SW 1271 (cell line): ENCODE measurements at places on chromosomes 2 and 18.

- DNase-seq, result peak; percentile 43
These were observed at the start of gene CASP10 for GRCh38 chr2:201182650-201183364. Gene CASP10 (plus strand): TSS chr2:201183141. CDS start chr2:201185778, 2,637 bp downstream.

DNA sequence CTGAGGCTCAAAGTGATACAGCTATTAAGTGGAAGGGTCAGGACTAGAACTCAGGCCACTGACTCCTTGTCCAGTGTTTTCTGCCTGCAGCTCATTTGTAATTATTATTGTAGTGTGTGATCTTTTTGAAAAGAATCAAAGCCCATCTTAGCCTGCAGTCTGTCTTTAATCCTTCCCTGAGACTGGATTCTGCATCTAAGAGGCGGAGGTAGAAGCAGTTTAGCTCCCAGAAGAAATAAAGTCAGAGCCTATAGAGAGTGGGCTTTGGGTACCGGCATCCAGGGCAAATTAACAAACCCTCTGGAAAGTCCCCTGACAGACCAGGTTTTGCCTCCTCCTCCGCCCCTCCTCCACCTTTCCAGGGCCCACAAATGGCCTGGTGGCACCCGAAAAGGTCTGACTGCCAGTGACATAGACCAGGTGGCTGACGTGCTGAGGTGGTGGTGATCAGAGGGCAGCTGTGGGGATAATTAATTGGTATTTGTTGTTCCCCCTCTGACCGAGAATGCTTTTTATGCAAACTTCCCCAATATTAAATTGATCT is 2.2 kb upstream of the RAX start:
- no peak for DNase-seq

DNA sequence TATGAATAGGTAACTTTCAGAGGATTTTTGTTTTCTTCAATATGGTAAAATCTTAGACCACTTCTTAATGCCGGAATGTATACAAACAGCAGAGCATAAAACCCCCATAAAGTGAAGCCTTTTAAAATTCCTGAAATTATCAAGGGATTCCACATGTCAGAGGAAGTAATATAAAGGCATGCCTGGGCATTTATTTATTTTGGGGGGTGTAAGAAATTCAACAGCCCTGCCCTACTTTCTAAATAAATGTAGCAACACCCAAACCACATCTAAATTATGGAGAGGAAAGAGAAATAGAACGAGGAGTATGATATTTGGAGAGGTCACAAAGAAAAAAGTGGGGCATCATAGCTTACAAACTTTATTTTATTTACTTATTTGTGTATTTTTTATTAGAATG is 9.9 kb downstream of the CHST9 start:
- DNase-seq, result no peak

DNA sequence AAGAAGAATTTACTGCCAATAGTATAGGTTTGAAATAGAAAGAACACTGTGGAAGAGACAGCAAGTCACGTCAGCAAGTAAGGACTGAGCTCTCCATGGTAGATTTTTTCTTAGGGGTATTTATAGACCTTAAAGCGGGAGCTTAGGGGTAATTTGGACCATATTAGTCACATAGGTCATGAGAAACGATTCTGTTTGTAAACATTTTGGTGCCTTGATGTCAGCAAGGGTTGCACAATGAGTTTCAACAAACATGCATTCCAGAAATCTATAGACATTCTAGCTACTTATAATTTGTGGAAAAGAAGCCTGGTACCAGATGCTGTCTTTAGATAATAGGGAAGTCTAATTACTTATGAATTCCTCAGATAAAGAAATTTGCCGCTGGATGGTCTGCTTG is 624.7 kb downstream of the TDRD15 start:
- DNase-seq, result no peak

- no peak for DNase-seq
These were observed 62.3 kb upstream of the MGAT4A start for GRCh38 chr2:98793275-98793674.

DNA sequence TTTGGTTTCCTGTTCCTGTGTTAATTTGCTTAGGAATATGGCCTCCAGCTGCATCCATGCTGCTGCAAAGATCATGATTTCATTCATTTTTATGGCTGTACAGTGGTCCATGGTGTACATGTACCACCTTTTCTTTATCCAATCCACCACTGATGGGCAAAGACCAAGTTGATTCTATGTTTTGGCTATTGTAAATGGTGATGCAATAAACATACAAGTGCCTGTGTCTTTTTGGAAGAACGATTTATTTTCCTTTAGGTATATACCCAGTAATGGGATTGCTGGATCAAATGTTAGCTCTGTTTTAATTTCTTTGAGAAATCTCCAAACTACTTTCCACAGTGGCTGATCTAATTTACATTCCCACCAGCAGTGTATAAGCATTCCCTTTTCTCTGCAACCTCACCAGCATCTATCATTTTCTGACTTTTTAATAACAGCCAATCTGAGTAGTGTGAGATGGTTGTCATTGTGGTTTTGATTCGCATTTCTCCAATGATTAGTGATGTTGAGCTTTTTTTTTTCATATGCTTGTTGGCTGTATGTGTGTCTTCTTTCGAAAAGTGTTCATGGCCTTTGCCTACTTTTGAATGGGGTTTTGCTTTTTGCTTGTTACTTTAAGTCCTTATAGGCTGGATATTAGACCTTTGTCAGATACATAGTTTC is 19.4 kb downstream of the EXOC6B start:
- no peak for DNase-seq

DNA sequence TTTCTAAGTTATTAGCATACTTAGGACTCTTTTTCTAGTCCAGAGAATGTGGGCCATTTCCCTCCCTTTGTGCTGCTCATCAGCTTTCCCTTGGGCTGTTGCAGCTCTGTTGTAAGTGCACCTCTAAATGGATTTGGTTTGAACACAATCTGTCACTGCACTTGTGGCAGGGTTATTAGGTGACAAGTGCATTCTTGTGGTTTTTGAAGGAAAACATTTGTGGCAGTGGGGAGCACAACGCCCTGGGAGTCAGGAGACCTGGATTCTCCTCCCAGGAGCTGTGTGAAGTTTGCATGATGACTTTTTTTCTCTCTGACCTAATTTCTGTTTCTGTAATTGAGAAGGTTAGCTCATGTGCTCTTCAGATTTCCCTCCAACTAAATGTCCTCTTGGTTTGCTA is 630.9 kb upstream of the FAM98A start:
- DNase-seq, result no peak

DNA sequence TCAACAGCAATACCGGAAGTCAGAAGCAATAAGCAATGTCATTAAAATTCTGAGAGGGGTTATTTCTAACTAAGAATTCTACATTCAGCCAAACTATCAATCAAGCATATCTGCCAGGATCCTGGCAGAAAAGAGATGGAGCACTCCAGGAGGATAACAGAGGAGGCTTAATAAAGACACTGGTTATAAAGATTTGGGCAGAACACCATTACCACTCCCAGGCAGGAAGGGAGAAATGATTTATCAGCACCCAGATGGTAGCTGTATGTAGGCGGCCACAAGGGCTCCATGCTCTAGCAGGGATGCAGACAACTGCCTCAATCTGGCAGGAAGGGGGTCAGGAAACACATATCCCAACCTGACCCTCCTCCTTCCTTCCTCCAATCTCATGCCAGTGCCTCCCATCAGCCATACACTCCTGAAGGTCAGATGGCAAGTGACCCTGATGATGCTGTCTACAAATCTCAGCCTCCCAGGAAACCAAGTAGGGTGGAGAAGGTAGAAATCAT is 20.5 kb upstream of the TNFAIP6 start:
- no peak for DNase-seq
